ENCODE measurements at places on chromosomes 5 and 9.

DNA sequence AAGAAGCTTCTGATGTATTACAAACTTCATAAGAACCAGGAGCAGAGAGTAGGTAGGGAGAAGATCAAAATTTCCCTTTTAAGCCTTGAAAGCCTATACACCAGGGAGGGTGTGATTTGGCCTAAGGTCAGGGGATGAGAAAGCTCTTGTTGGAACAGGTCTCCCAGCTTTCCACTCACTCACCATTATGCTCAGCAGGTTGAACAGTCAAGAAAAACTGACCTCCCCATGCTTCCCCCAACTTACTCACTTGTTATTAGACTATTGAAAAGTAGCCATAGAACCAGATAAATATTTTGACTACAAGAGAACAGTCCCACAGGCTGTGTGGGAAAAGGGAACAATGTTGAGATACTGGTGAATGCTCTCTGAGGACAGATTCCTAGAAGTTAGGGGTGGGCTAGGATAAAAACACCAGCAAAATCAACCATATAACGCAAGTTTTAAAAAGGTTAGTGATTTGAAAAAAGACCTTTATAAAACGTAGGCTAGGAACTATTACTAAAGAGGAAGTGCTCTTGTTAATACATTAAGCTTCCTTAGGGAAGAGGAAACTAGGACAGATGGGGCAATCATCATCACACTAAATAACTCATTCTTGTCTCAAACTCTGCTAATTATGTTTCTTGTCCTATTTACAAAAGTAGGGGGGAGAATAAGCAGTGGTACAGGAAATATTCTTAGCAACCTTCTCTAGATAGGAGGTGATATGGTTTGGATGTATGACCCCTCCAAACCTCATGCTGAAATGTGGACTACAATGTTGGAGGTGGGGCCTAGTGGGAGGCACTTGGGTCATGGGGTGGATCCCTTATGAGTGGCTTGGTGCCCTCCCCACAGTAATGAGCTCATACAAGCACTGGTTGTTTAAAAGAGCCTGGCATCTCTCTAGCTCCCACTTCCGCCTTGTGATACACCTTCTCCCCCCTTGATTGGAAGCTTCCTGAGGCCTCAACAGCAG, 31.0 kb downstream of the PCDHGC5 start:
- no peak for DNase-seq

GRCh38 chr5:64526734-64527439, 21.1 kb downstream of the RGS7BP start:
- no peak for DNase-seq

DNA sequence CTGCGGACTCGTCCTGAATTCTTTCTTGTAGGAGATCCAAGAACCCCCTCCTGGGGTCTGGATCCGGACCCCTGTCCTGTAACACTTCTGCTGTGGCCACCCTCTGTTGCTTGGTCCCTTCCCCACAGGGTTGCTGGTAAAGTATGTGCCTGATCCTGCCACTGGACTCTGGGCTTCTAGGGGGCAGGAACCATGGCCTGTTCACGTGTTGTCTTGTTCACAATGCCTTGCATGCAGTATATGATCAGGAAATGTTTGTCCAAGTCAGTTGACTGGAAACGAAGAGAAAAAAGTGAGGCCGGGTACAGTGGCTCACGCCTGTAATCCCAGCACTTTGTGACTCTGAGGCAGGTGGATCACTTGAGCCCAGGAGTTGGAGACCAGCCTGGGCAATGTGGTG, 139.3 kb upstream of the ALDH1B1 start:
- DNase-seq = no peak

- DNase-seq = no peak
These were observed 69.6 kb upstream of the TGFBR1 start for GRCh38 chr9:99035313-99035712.

DNA sequence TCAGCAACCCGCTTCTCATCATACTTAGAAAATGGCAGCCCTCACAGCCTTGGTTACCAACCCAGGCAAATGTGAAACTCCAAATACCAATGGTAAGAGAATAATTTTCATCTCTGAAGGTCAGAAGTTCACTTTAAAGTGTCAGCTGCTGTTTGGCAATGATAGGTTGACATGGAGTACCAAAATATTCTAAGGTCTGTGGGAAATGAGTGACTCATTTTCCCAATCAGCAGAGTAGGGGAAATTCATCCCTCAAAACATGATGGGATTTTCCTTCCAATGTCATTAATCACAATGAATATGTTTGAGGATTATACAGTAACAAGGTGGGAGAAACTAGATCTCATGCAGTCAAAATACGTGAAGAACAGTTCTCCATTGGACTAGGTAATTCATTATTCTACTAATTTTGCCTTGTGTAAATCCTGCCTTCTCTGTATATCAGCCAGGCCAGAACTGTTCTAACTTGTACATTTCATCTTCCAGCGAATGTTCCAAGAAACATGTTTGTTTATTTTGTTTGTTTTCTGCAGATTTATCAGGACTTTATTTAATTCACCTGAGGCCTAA, 53.1 kb upstream of the ERBIN start:
- no peak for DNase-seq

- DNase-seq = no peak
These were observed 23.4 kb downstream of the LURAP1L start for GRCh38 chr9:12798066-12798770.

DNA sequence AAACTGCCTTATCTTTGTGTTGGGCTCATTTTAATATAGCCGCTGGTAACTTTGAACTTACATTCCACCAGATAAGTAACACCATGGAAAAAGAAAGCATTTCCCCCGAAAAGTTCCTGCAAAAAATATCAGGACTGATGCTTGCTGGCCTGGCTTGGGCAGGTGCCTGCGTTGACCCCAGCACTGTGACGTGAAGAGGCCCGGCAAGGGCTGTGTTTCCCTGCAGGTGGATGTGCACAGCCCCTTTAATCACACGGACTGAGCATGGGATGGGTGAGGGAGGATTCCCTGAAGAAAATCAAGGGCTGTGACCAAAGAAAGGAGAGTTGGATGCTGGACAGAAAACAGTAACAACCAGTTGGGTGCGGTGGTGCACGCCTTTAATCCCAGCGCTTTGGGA, 138.2 kb downstream of the NSG2 start:
- no peak for DNase-seq

- no peak for DNase-seq
These were observed 73.4 kb downstream of the FBXO38 start for GRCh38 chr5:148457183-148457620.

- DNase-seq = no peak
These were observed 1.9 kb upstream of the CLTB start for GRCh38 chr5:176418251-176418650.

- no peak for DNase-seq
These were observed 73.9 kb upstream of the WWC1 start for GRCh38 chr5:168217497-168217896.
